ENCODE measurements at places on chromosomes 7 and 10.

DNA sequence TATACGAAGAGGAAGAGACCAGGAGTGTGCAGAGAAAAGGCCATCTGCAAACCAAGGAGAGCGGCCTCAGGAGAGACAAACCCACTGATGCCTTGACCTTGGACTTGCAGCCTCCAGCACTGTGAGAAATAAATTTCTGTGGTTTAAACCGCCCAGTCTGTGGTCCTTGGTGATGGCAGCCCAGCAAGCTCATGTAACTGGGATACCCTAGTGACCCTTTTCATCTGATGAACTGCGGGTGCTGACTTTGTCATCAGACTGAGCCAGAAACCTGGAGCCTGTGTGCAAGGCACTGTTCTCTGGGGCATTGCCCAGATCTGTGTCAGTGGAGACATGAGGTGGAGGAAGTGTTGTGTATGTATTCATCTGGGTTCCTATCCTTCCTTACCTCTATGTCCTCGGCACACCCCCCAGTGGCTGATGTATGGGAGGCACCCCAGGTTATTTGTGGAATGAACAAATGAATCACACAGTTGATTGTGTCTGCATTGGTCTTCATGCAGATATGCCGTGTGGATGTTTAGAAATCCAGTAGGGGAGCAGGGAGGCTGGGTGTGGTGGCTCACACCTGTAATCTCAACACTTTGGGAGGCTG is 64.5 kb upstream of the BTBD16 start:
- DNase-seq, result no peak

- no peak for DNase-seq
Observed at GRCh38 chr7:69800495-69800894, 202.2 kb downstream of the AUTS2 start.

- no peak for DNase-seq
Observed at GRCh38 chr10:13233358-13233757, 816 bp downstream of the UCMA start.

DNA sequence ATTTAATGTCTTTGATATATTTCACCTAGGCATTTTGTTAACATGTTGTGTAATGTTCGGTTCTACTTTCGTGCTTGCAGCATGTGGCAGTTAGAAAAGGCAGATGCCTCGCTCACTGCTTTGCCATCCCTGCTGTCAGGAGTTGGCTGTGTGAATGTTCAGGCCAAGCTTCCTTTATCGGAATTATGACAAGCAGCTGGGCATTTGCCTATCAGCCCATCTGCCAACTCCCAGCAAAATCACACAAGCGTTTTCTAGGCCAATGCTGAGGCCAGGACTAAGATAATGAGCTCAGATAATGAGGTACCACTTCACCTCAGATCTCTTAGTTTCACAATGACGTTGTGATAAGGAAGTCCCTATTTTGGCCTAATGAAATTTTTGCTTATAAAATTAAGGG is 212.7 kb upstream of the FAM3C start:
- no peak for DNase-seq

DNA sequence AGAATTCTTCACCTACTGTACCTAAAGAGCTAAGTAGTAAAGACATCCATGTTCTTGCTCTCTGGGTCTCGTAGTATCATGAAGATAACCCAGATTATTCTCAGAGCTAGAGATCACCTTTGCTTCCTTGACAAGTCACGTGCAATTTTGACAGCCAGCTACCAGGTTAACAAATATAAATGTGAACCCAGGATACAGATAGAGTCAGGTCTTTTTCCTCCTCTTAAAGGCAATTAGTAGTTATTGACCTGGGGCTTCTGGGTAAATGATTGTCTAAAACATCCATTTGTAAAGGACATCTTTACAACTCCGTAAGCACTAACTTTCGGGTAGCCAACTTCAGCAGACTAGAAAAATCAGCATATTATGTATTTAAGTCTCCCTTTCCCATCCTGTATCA is 28.8 kb downstream of the LHFPL3 start:
- no peak for DNase-seq

GRCh38 chr7:77837275-77837674 is 38.7 kb downstream of the PHTF2 start:
- no peak for DNase-seq

GRCh38 chr10:114396464-114396863 is 7.8 kb downstream of the AFAP1L2 start:
- DNase-seq, result no peak

DNA sequence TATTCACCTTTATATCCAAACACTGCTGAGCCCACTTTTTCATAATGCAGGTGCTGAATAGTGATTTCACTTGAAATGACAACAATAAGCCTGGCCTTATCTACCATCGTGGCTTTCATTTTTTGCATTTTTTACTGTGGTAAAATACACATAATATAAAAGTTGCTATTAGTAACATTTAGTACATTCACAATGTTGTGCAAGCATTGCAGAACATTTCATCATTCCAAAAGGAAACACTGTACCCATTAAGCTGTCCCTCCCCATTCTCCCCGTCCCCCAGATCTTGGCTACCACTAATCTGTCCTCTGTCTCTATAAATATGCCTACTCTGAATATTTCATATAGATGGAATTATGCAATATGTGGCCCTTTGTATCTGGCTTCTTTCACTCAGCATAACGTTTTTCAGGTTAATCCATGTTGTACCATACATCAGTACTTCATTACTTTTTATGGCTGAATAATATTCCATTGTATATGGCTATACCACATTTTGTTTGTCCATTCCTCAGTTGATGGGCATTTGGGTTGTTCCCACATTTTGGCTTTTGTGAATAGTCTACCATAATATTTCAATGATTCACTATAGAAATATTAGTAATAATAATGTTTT is 68.5 kb upstream of the ARID5B start:
- no peak for DNase-seq
